ENCODE measurements at places on chromosomes 5 and 9. TPM values are rescaled to one million over a fixed set of nuclear protein-coding genes. Genes with fewer than 3 reads are reported as not detected.

AMBP gene
- total RNA-seq: not detected

NME5 gene
- total RNA-seq: 14.7 TPM

C9orf43 gene
- 0.73 TPM for total RNA-seq

HTR4 gene
- 0.54 TPM for total RNA-seq

SLC45A2 gene
- total RNA-seq: 1.2 TPM

SPINK13 gene
- not detected for total RNA-seq

SREK1 gene
- total RNA-seq: 182 TPM

GHR gene
- total RNA-seq: 7.3 TPM
